ENCODE measurements at places on chromosomes 3 and 15. TPM values are rescaled to one million over a fixed set of nuclear protein-coding genes. Genes with fewer than 3 reads are reported as not detected.
A peak's percentile ranks its signal among the peaks of the same experiment; 100 is the strongest.

DNA sequence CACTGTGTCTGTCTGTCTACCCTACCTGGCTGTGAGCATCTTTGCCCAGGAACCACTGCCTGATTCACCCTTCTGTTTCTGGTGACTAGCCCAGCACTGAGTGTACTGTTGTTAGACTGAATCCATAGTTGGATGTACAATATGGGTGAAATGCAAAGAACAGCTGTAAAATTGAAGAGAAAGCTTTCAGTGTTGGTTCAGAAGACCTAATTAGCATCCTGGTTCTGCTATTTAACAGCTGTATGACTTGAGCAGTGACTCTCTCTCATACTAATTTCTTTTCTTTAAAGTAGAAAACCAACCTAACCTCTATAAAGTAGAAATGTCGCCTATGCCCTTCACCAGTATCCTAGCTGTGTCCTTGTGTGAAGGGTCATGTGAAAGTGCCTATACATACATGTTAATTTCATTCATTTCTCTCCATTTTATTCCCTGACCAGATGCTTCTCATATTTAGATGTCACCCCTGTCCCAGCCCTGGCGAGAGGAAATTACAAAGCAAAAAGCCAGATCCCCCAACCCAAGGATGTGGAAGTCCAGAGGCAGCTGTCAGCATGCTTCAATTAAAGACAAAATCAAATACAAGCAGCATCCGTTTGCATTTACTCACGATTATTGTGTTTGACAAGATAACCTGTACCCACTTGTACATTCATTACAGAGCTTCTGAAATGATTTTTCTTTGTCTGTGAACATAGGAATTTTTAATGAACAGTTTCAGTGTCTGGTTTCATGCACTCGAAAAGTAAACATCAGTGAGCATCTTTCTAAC, 305.7 kb upstream of the ICE2 start:
- DNase-seq, result no peak

- DNase-seq, result no peak
Observed at GRCh38 chr3:105811518-105812193, 57.2 kb downstream of the CBLB start.

DNA sequence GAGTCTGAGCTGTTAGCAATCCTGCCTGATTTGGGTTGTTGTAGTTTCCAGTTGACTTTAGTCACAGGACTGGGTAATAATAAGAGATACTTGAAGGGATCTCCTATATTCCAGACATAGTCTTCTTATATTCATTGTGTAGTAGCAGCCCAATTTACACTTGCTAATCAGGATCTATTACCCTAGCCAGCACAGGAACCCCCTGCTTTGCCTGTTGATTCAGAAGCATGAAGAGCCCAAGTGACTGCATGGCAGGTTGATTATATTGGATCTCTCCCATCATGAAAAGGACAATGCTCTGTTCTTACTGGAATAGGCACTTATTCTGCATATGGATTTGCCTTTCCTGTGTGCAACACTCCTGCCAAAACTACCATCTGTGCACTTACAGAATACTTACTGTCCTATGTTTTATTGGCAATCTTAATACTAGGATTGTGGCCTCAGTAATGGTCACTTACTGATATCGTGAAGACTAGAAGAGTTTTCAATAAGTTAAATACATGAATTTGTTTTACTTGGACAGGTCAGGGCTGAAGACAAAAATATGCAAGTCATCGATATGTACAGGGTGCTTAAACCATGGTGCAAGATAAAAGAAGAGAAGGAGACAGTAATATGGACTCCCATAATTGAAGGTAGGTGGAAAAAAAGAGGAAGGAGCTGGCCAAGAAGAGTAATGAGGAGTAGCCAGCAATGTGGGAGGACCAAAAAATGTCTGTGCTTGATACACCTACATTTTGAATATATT, 304.1 kb downstream of the MCTP2 start:
- DNase-seq, result no peak

GRCh38 chr3:4166540-4166939, 136.6 kb upstream of the SETMAR start:
- DNase-seq, result no peak

DNA sequence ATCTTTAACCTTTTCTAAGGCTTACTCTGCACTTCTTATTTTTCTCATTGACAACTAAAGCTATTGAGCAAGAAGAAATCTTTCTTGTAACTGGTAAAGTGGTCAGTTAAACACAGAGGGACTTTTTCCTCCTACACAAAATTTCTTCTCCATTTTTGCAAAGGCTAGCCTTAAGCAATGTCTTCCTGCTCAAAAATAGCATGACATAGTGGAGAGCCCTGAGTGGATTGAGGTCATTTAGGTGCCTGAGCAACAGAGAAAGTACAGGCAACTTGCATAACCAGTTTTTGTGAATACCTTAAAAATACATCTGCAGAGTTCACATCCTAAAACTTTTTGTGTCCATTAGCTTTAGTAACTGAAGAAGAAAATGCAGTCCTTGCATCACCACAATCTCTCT, 144.7 kb upstream of the TTC14 start:
- DNase-seq, result no peak

DNA sequence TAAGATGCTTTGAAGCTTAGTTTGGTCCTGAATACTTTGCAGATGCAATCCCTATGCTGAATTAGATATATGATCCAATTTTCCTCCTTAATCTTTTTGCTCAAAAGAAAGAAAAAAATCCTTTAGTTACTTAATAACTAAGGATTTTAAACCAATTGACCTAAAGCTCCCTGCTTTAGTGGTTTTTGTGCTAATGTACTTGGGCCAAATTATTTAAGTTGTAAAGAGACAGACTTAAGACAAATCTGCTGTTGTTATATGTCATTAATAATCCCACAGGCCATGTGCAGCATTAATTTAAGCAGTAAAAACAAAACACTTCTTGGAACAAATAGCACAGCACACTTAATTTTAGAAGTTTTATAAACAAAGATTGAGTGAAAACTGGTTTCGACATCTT, 776.1 kb upstream of the SEMA6D start:
- DNase-seq, result no peak

DNA sequence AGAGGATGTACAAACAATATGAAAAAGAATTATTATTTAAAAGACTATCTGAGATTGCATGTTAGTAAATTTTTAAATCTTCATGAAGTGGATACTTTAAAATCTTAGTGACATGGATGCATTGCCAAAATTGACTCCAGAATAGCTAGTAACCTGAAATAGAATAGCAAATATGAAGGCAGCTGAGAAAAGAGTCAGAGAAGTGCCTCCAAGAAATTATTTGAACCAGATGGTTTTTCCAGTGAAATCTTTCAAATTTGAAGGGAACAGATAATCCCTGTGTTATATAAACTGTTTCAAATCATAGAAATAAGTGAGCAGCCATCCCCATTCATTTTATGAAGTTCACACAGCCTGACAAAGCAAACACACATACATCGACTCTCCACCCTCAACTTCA, 29.6 kb downstream of the FSIP1 start:
- DNase-seq, result no peak

DNA sequence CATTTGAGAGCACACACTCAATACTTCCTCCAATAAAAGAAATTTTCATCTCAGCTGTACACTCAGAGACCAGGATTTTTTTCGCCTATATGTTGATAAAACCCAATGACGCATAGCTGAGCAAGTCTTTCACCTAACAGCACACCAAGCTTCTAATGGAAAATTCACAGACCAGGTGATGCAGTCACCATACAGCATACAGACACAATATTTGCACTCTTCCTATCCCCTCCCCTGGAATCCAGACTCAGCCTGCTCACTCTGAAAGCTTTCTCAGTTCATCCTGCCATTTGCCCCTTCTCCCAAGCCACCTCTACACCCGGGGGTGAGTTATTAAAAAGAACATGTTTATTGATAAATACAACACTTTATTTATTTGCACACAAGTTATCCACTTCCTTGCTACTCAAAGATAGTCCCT, 1.7 kb downstream of the TBC1D5 start:
- peak; percentile 70 for DNase-seq

DNA sequence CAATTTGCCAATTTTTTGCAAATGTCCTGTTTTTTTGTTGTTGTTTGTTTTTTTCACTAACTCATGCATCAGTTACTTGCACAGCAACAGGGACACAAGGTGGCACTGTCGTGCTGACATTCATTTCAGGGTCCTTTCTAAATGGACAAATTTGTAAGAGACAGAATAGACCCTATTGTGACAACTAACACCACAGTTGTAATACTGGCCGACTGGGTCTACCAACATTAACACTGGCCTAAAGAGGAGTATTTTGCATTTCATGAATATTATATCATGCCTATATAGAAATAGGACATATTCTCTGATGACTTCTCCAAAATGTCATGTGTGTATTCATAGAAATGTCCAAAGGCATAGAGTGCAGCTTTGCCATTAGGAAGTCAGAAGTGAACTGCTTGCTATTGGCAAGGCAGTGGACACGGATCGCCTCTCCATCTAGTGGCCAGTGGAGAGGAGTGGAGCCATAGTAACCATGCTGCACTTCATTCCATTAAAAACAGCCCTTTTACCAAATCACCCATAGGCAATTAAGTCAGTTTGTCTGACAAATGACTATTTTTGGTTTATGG, 54.8 kb downstream of the ZBTB20 start:
- DNase-seq, result peak; percentile 66

DNA sequence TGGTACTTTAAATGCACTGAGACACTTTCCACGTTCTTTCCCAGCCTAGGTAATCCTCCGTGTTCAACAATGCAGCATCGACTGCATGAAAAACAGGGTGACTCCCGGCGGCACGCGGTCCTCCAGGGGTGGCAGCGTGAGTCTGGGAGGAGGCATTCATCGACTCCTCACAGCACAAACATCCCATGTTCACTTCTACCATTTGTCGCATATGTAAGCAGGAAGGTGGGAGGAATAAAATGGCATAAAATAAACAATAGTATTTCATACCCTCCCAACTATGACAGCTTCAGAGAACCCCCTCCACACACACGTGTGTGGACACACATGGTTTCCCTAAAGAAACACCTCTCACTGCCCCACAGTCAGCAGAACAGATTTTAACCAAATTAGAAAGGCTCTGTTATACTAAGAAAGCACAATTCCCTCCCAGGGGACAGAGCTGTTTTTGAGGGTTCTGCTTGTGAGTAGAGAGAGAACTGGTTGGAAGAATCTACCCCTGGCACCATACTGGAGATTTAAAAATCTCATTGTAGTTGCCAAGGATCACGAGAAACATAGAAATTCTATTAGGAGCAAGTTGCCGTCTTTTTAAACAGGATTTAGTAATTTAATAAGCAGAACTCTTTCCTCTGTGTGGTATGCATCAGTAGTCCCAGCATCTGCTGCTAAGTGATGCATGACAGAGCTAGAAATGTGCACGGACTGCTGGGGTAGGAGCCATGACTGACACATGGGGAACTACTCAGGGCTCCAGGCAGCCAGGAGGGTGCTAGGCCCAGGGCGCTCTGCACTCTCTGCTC, 6.0 kb downstream of the FAM43A start:
- peak; percentile 76 for DNase-seq

- no peak for DNase-seq
Observed at GRCh38 chr3:65436580-65436979, 602.1 kb downstream of the MAGI1 start.

DNA sequence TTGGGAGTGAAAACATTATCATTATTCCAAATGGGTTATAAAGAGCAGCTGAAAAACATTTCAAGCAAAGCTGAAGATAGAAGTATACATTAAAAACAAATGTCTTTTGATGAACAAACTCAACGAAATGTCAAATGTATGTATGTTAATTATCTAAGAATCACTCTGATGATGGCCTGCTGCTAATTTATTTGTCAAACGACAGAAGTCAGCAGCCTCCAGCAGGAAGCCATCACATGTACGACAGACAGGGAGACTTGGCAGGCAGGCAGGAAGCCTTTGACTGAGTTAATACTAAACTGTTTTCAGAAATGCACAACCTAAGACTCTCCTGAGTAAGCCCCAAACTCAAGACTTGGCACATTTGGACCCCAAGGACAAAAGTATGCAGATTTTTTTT, 491.1 kb downstream of the ZNF385D start:
- DNase-seq, result no peak

GRCh38 chr3:122661633-122662032, 19.0 kb upstream of the PARP14 start:
- DNase-seq, result no peak

- no peak for DNase-seq
Observed at GRCh38 chr3:42649783-42650182, 3.7 kb upstream of the ZBTB47 start.

GRCh38 chr3:128550113-128550440, 57.1 kb upstream of the GATA2 start:
- no peak for DNase-seq

GRCh38 chr15:67048281-67049279, 16.8 kb upstream of the SMAD3 start:
- DNase-seq, result no peak

GRCh38 chr15:29838352-29839010, 16.2 kb upstream of the TJP1 start:
- no peak for DNase-seq

DNA sequence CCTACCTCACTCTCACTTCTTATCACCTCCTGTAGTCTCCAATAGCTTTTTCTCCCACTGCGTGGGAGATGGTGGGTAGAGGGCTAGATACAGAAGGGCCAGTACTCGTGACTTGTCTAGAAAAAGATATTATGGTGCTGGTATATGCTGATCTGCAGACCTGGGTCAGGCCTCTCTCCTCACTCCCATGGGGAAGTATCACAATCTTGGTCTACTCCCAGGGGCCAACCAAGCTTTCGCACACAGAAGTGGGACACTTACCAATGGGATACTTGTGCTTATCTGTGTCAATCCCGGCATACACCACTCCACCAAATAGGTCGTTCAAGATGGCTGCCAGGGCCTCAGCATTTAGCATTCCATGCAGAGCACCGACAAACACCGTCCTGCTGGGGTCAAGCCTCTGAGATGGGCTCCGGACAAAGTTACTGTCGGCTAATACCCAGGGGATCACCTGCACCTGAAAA, 9.0 kb upstream of the RPS17 start:
- DNase-seq, result no peak

DNA sequence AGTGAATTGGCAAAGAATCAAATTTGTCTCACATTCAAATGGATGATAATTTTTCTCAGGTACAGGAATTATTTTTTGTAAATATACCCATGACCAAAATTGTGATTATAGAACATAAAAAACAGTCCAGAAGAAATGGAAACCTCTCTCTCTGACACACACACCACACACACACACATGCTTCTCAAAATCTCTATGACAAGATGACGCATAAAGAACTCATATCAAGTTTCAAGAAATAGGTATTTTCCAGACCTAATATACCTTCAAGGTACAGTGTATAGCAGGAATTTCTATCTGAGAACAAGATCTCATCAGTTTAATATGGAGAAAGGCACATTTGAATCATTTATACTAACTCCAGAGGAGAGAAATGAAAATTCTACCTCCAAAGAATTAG, 1069.1 kb upstream of the ALCAM start:
- no peak for DNase-seq

Gene BFSP2
- not detected for total RNA-seq

Gene UBA7
- 81.3 TPM for total RNA-seq

Gene CYP11A1
- total RNA-seq, result 2.1 TPM

Gene TIPIN
- total RNA-seq, result 7.4 TPM

Gene DIPK2A
- 18.0 TPM for total RNA-seq

Gene FBXW12
- total RNA-seq, result not detected

Gene CTXND1
- not detected for total RNA-seq

Gene RGMA
- 2.5 TPM for total RNA-seq

Gene SAXO2
- total RNA-seq, result 6.2 TPM

Measured in osteoblast (primary cell).